NCI-H1436 treated with DMSO at 0.1 percent for 48 hours (cell line): ENCODE measurements at places on chromosomes 11 and 22.

DNA sequence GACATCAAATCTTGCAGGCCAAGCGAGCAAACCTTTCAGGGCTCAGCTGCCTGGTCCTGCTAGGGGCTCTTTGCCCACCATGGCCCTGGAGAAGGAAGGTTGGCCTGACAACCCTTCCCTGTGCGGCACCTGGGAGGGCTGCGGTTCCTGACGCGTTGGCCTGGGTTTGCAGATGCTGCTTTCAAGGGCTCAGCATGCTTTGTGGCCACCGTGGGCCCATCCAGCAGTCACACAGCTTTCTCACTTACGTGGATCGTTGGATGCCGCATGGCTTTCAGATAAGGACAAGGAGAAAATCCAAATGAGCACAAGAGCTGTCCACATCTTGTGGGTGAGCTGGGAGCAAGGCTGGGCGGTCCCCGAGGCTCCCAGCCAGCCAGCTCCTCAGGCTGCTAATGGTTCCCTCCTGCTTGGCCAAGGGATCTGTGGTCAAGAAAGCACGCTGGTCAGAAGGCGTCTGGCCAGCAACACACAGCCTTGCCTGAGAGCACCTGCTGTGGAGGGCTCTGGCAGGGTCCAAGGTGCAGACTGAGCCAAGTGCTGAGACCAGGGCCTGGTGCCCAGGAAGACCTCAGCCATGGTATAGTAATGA lies 8.2 kb downstream of the C11orf24 start:
- DNase-seq: no peak

DNA sequence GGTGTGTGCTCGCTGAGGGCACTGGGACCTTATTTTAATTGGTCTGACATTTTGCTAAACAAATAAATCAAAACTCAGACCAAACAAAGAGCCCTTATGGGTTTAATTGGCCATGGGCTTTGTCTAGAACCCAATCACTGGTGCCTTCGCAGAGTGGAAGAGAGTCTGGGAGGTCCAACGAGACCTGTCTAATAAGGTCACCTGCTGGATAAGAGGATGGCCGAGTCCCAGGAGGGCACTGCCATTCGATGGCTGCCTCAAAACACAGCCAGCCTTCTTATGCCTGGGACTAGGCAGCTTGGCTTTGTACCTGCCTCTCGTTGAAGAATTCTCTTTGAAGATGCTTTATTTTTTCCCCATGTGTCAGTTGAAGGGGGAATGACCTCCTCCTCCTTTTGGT lies 171.1 kb downstream of the CEP164 start:
- DNase-seq: peak; percentile 24

GRCh38 chr11:75337195-75337654 lies 14.2 kb downstream of the ARRB1 start:
- DNase-seq: no peak

DNA sequence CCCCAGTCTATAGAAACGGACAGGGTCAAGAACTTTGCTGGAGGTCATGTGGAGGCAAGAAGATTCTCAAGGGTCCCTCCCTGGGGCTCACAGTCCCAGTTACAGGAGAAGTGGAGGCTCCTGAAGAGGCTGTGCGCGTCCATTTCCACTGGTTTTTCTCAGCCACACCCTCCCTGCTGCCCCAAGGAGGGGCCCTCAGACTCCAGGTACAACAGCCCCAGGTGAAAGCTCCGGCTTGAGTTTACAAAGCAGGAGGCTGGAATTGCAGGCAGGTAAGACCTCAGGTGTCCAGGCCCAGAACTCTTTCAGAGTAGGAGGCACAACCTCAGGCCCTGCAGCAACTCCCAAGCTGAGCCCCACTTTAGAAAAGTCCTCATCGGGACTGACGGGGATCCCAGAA lies 3.1 kb downstream of the SHANK2 start:
- no peak for DNase-seq

GRCh38 chr22:29716814-29717545 lies 2.8 kb upstream of the CABP7 start:
- no peak for DNase-seq

DNA sequence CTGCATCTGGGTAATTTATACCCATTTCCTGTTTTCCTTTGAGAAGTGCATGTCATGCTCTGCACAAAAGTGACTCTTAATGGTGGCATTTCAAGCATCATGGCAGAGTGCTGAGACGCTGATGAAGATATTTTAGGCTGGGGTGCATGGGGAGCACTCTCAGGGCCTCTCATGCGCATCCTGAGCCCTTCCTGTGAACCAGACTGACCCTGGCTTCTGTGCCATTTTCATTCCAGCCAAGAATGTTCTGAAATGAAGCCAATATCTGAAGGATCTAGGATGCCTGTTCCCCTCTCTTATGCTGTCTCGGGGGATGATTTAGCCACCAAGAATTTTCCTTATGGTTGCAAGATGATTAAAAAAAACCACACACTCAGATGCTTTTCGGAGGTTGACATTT lies 61.5 kb downstream of the MIAT start:
- DNase-seq: no peak

GRCh38 chr11:58254936-58255335 lies 13.1 kb downstream of the OR10W1 start:
- no peak for DNase-seq

GRCh38 chr11:95089620-95090542 lies at the start of gene ENDOD1:
Gene ENDOD1 (plus strand): TSS chr11:95089846. CDS start chr11:95089928, 82 bp downstream.
- DNase-seq: no peak

GRCh38 chr11:13480198-13480597 lies 15.6 kb downstream of the PTH start:
- DNase-seq: no peak

- DNase-seq: no peak
Observed at GRCh38 chr11:65741185-65741584, 20.6 kb upstream of the RNASEH2C start.

- no peak for DNase-seq
Observed at GRCh38 chr11:26348776-26349175, 16.8 kb downstream of the ANO3 start.

DNA sequence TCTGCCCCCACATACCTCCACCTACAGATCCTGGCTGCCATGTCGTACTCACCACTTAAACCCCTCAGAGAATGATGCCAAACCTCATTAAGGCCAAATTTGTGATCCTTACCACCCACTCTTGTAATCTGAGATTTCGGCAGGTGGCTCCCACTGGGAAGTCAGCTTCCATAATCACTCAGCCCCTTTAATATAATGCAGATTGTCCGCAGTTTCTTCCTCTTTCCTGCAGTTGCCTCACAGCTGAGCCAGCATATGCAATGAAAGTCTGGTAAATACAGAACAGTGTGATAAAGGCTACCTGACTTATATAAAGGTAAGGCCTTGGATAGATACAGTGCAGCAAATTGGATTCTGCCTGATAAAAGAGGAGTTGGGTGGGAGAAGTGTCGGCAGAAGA lies 515.2 kb upstream of the TENM4 start:
- DNase-seq: no peak

GRCh38 chr22:42083119-42083518 lies 3.6 kb downstream of the SMDT1 start:
- no peak for DNase-seq

DNA sequence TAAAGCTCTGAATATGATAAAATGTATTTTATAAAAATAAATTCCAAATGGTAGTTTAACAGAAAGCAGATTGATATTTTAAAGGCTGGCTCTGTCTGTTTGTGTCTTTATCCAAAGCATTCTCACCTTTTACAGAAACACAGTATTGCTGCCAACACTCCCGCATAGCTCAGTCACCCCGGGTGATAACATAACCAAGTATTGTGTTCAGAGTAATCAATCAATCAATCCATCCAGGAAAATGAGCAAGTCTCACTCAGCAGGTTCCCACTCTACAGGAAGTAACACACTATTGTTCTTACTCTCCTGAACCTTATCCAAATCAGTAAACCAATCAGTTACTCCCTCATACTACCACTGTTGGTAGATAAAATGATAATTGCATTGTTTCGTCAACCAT lies 203.4 kb downstream of the LRRC4C start:
- no peak for DNase-seq

DNA sequence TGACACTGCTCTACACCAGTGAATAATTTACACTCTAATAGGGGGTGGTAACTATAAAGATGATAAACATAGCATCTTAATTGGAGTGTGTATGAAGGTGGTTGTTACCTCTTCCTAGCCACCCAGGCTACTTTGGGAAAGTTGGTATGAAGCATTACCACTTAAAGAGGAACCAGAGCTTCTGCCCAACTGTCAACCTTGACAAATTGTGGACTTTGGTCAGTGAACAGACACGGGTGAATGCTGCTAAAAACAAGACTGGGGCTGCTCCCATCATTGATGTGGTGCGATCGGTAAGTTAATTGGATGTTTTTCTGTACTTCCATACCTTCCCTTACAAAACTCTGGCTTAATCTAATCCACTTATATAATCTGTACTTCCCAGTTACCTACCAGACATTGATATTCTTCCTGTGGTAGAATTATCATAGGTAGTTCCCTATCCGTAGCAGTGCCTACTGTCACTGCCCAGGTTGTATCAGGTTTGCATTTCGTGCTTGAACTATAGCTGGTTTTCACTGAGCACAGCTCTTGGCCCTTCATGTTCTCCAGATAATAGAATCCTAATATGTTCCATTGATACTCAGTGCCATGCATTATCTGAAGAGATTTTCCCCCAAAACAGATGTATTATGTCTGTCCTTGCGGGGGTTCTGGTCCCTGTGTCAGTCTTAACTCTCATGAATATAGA lies 2.2 kb downstream of the RPL27A start:
- no peak for DNase-seq

DNA sequence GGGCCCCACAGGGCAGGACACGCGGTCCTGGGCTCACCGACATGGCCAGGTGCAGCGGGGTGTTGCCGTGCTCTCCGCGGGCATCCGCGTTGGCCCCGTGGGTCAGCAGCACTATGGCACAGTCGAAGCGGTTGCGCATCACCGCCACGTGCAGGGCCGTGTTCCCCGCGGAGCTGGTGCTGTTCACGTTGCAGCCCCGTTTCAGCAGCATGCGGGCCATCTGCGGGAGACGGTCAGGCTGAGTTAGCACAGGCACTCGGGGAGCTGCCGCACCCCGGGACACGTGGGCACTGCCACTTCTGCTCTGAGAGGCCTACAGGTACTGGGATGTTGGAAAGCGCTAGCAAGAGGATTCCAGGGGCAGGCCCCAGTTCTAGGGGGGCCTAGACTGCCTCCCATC lies 22.3 kb upstream of the BAIAP2L2 start:
- no peak for DNase-seq

DNA sequence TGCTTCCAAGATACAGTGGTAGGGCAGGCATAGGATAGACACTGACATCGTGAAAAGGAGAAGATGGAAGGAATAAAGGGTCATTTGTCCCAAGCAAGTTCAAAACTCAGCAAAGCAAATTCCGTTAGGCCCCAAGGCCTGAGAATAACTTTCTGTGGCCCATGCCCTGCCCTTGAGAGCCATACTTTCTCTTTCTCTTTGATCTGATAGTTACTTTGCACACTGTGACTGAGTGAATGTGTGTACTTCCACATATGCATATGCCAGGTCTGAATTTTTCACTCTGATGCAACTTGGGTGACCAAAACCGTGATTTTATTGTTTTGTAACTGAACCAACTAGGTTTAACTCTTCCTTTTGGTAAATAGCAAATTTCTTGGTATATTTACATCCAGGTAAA lies 371.5 kb downstream of the RAB38 start:
- DNase-seq: no peak

- no peak for DNase-seq
Observed at GRCh38 chr11:107804211-107804610, 54.4 kb downstream of the SLC35F2 start.

- no peak for DNase-seq
Observed at GRCh38 chr11:134330611-134331353, 1.0 kb upstream of the GLB1L2 start.

- DNase-seq: no peak
Observed at GRCh38 chr11:100638648-100639047, 48.4 kb upstream of the ARHGAP42 start.

DNA sequence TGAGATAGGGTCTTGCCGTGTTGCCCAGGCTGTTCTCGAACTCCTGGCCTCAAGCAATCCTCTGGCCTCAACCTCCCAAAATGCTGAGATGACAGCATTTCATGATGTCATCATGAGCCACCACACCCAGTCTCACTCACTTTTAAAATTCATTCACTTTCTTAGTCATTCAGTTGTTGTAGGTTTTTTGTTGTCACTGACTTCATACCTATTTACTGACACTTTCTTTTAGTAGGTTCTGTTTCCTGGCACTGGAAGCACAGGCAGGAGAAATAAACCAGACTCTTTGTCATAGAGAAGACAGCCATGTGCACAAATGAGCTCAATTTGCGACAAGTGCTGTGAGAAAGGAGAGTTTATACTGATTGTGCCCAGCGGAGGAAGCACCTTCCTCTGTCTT lies 10.5 kb downstream of the ART5 start:
- no peak for DNase-seq

DNA sequence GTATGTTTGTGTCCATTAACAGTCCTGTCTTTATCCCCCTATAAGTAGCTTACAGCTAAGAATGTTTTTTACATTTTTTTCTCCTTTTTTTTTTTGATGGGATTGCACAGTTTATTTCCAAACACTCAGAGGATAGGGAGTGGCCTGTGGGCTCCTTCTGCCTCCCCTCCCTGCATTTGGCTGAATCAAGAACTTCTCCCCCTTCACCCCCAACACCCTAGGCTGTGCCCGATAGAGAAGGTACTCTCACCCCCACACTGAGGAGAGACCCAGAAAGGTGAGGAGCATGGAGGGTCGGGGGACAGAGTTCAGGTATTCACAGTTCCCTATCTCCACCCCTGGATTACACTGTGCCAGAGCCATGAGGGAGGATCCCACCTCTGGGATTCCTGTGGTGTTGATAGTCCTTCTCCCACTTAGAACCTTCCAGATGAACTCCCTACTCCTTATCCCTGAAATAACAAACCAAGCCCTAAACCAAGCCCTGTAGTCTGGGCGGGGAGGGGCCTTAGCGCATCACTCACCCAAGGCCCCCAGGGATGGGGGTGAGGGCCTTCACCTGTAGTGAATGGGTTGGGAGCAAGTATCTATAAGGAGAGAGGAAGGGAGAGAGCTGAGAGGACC lies 97.1 kb downstream of the ADAMTS15 start:
- DNase-seq: no peak

GRCh38 chr11:60498399-60498798 lies 5.8 kb downstream of the MS4A12 start:
- no peak for DNase-seq

DNA sequence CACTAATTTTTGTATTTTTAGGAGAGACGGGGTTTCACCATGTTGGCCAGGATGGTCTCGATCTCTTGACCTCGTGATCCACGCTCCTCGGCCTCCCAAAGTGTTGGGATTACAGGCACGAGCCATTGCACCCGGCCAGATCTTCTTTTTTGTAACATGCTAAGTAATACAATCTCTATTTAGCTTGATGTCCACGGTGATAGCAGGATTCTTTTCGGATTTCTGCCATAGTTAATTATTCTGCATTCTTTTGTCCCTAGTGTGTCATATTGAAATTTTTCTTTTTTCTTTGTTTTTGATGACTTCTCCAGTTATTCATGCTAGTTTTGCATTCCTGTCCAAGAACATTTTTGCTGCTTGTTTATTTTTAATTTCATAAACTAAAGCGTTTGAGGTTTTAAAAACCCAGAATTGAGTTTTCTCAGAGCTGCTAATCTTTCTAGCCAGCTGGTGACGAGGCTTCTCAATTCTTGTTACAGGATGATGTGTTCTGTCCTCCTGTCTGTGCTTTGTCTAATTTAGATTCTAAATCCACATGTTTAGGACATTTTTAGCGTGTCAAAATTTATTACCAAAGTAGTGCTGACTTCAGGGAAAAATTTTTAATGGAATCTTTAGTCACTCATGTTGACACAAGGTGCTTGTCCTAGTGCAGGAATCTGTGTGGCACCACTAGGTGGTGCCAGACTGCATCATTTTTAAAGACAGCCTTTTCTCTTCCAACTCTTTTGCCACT lies 21.8 kb downstream of the NF2 start:
- DNase-seq: no peak
